Activated CD4-positive, alpha-beta memory T cell treated with anti-CD3 and anti-CD28 coated beads, Interleukin-2, amount 10 ng/mL, durations not matched to agents 7 days and 5 days (primary cell): ENCODE measurements at places on chromosomes 12 and 14.

- peak; percentile 69 for DNase-seq
These were observed 2.0 kb downstream of the SP1 start for GRCh38 chr12:53381731-53382630.

DNA sequence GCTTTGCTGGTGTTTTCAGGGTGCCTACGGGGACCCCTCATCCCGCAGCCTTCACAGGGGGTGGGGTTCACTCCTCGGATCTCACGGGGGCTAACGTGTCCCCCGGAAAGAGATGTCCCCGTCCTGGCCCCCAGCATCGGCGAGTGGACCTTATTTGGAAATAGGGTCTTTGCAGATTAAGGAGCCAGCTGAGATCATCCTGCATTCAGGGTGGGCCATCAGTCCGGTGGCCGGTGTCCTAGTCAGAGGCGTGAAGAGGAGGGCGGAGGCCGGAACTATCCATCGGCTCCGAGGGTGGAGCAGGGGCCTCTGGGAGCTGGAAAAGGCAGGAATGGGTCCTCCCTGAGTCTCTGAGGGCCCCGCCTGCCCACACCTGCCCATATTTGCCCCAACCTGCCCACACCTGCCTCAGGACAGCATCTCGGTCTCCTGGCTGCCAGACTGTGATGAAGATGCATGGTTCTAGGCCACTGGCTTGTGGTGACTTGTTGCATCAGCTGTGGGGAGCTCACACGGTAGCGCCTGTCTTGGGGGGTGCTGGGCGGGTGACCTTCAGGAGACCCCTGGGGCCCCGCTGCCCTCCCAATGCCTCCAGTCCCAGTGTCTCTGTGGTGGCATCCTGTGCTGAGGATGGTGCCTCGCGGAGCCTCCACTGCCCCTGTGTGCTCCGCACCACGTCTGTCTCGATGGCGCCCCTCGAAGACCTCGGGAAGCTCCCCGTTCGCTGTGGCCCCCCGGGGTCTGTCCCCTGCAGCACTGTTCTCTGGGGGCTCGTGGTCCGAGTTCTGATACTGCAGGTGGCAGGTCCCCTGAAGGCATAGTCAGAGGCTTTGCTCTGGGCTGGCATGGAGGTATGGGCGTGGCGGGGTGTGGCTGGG, 14.7 kb downstream of the NOC4L start:
- DNase-seq, result no peak

- no peak for DNase-seq
These were observed 8.5 kb upstream of the ACTN1 start for GRCh38 chr14:68987653-68988036.

DNA sequence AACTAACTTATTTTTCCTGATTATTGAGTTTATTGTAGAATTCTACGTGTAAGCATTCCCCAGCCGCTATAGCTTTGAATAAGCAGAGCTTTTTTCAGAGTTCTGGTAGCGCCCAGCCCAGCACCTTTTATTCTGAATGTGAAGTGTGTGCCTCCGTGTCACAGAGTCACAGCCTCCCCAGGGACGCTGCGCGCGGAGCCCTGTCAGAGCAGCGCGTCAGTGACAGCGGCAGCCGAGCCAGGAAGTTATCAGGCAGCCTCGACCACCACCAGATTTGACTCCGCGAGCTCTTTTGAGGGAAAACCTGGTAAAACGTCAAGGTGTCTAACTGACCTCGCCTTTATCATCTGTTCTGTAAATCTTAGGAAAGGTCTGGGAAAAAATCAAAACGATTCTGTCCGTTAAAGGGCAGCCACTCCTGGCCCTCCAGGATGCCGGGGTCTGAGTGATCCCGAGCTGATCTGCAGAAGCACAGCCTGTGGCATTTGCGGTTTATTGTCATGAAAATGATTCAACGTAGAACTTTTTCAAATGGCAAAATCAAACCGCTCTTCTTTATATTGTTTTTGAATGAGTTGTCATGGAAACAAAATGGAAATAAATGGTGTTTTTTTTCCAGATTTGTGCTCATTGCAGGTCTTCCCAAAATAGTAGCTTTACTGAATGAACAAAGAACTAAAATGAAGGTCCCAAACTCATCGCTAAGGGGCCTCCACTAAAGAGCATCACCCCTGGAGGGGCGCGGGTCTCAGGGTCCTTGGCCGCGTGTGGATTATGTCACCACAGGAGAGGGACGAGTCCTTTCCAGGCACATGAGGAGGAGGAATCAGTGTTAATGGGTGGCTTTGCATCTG, 43.1 kb upstream of the MMP17 start:
- DNase-seq, result no peak

- DNase-seq, result no peak
These were observed 1276.3 kb downstream of the TMEM121 start for GRCh38 chr14:106802413-106803364.

DNA sequence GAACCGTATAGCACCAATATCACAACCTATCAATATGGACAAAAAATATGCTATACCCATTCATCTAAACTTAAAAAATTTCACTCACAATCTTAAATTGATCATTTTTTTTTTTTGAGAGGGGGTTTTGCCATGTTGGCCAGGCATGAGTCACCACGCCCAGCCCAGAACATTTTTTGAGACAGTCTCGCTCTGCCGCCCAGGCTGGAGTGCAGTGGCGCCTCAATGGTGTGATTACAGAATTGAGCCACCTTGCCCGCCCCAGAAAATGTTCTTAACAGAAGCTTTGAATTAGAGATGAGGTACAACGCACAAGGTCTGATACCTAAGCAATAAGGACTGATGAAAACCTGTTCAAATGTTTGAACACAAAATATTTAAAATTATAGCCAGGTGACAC, 15.8 kb upstream of the ATP5F1B start:
- DNase-seq, result peak; percentile 14

GRCh38 chr12:41067941-41068645, 120.0 kb upstream of the PDZRN4 start:
- no peak for DNase-seq

GRCh38 chr12:117967512-117967911, 1.3 kb downstream of the KSR2 start:
- DNase-seq, result no peak
